ENCODE measurements at places on chromosomes 6 and 20. TPM values are rescaled to one million over a fixed set of nuclear protein-coding genes. Genes with fewer than 3 reads are reported as not detected.

DNA sequence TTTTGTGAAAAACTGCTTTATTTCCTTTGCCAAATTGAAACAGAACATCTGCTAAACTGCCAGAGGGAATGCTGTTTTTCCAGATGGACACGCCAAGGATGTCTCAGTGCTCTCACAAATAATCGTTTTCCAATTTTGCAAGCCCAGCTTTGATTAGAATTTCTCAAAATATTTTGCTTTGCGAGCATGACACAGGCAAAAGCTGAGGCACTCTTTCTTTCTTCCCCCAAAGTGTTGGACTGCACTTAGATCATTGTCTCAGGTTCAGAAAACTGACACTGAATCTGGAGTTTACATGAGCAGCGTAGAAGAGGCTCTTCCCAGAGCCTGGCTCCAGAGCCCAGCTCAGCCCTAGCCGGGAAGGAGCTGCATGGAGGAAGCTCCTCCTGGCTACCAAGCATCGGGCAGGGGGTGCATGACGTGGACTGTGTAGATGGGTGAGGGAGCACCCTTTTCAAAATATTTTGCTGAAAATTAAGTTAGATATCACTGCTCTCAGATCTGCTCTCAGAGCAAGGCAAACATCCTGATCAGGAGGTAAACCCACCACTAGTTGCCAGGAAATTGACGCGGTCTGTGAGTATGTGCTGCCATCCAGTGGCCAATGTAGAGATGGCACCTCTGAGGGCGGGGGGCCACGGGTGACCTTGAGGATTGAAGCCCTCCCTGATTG, 107.5 kb downstream of the SLC22A3 start:
- peak; percentile 78 for DNase-seq

DNA sequence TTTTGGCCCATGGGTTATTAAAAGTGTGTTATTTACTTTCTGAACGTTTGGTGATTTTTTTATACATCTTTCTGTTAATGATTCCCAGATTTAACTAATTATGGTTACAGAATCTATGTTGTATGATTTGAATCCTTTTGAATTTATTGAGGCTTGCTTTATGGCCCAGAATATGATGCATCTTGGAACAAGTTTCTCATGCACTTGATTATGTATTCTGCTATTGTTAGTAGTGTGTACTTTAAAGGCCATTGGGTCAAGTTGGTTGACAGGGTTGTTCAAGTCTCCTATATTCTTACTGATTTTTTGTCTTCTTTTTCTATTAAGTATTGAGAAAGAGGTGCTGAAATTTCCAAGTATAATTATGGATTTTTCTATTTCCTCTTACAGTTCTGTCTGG, 105.0 kb upstream of the FOXO3 start:
- DNase-seq = no peak

GRCh38 chr20:62401331-62401779, 5.7 kb downstream of the CABLES2 start:
- DNase-seq = no peak

DNA sequence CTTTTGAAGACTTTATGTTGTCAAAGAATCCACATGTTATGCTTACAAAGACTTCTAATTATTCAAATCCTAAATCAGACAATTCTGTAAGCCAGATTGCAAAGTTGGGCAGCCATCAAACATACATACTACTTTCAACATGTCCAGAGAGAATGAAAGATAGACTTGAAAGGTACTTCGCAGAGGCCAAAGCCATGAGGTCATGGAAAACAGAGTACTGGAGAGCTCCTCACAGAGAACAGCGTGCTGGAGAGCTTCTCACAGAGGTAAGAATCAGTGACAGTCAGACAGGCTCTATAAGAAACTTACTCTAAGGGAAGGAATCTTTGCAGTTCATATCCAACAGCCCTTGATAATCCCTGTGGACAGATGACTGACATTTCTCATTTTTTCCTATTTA, 400.2 kb downstream of the GJA1 start:
- no peak for DNase-seq

GRCh38 chr6:96777113-96777512, 60.2 kb downstream of the GPR63 start:
- DNase-seq = no peak

GRCh38 chr6:161440299-161440698, 166.4 kb upstream of the AGPAT4 start:
- no peak for DNase-seq

DNA sequence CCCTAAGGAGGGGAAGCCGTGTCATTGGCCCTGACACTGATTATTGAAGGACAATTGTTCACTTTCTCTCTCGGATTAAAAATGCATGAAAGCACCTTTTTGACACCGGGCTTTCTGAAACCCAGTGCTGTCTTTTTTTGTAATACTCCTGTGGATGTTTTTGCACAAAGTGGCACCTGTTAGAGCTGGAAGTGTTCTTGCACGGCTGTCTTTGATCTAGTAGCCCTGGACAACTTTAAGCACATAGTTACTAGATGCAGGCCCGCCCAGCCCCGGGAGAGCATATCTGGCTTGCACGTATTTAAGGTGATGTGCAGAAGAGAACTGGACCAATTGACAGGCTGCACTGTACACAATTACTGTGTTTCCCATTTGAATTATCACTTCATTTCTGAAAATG, 72.6 kb downstream of the ARID1B start:
- DNase-seq = no peak

DNA sequence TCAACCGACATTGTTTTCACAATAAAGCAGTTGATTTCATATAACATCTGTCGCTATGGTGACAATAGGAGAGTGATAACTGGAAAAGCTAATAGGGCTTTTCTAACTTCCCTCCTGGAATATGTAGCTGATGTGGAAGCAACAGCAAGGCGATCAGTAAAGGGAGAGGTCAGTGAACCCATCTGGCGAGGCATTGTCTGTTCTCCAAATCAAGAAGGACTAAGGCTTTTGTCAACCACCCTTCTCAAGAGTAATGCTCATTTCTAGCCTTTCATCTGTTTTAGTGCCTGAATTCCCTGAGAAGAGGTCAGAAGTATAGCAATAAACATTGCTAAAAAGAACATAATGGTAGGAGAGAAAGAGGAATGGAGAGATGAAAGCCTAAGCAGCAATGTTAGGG, 201.3 kb downstream of the AKAP7 start:
- DNase-seq = no peak

- no peak for DNase-seq
Observed at GRCh38 chr6:11532097-11532496, 5.5 kb upstream of the TMEM170B start.

DNA sequence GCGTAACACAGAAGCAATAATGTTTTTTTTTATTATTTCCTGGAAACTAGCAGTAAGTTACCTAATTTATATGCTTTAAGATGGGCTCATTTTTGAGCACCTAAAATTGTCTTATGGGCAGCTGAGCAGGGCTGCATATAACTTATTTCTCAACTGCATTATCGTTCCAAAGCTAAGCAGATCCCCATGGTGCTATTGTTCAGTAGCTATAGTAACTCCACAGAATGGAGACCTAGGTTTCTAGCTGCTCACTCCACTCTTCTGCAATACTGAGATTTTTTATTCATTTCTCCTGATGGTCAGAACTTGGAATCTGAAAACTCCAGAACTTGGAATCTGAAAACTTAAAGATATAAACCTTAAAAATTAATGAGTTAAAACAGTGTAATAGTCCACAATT, 18.7 kb downstream of the CRISP1 start:
- DNase-seq = no peak

GRCh38 chr20:17644451-17644850, 37.6 kb downstream of the RRBP1 start:
- DNase-seq = no peak

GRCh38 chr6:3650959-3651697, 100.4 kb downstream of the PXDC1 start:
- no peak for DNase-seq

ELOVL4 gene
- 6.4 TPM for total RNA-seq

ZNF334 gene
- 14.0 TPM for total RNA-seq

PMEPA1 gene
- 1.4 TPM for total RNA-seq

SCUBE3 gene
- 1.8 TPM for total RNA-seq

FAM162B gene
- total RNA-seq = 1.6 TPM
